Lung microvascular endothelial cell (primary cell): ENCODE measurements at places on chromosomes 16 and 17.

DNA sequence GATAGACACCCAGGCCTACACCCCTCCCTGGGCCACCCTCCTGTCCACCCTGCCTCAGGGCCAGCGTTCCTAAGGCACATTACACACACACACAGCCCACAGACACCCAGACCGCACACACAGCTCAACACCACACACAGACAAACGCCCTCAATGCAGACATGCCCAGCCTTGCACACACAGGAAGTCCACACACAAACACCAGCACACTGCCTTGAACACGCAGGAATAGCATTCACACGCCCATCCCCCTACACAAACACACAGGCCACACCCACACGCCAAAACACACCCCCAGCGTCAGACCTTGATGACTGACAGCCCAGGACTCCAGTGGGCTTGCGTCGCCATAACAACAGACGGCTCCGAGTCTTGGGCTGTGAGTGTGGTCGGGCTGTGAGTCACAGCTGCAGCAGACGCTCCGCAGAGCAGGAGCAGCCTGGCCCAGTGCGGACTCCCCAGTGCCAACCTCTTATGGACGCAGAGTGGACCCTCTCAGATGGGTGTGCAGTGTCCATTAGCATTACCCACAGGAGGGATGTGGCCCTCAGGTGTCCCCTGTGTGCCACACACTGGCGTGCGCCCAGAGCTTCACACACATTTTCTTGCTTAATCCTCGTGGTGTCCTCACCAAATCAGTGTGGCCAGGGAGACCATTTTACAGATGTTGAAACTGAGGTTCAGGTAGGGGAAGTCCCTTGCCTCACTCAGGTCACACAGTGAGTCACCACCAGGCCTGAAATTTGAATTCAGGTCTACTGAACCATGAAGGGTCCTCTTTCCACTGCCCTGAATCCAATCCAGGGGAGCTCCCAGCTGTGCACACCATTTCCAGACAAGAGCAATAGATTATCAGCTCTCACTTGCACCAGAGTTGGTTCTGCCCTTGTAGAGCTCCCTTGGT lies 17.8 kb upstream of the RAI1 start:
- peak; percentile 96 for DNase-seq

GRCh38 chr16:53945996-53946395 lies 242.0 kb downstream of the FTO start:
- peak; percentile 71 for DNase-seq

- no peak for DNase-seq
Observed at GRCh38 chr16:1991588-1991947, 1.8 kb downstream of the SYNGR3 start.

DNA sequence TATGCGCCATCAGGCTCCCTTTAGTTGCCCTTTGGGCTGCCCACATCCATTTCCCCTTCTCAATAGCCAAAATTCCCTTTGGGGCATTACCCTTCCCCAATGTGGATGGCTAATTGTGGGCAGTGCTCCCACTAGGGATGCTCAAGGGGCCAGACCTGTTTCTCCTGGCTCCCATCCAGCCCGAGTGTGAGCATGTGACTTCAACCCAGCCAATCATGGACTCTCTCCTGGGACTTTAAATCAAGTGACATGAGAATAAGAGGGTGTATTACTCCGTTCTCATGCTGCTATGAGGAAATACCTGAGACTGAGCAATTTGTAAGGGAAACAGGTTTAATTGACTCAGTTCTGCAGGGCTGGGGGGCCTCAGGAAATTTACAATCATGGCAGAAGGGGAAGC lies 60.9 kb upstream of the WSB1 start:
- DNase-seq: no peak

GRCh38 chr16:55668340-55669281 lies 12.8 kb downstream of the SLC6A2 start:
- DNase-seq: peak; percentile 83

- DNase-seq: no peak
Observed at GRCh38 chr17:72175263-72175662, 54.4 kb downstream of the SOX9 start.

DNA sequence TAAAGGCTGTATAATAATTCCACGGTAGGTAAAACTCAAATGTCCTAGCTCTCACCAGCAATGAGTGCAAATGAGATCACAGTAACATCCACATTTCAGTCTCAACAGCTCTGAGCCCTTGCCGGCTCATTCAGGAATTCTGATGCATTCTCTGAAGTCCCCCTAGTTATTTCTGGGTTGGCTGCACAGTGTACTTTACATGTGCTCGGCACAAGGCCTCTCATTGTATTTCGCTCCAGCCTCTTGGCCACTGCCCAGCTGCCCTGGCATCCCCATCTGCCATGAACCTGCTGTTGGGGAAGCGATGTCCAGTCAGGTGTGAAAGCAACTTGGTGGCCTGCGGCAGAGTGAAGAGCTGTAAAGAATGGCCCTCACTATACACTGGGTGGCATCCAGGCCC lies 14.3 kb downstream of the PRCD start:
- no peak for DNase-seq

- no peak for DNase-seq
Observed at GRCh38 chr16:35198223-35199199, 1739.1 kb downstream of the TP53TG3F start.

- no peak for DNase-seq
Observed at GRCh38 chr17:74001145-74001544, 202.3 kb upstream of the RPL38 start.

GRCh38 chr16:73050201-73051099 lies 2.5 kb upstream of the ZFHX3 start:
- no peak for DNase-seq

DNA sequence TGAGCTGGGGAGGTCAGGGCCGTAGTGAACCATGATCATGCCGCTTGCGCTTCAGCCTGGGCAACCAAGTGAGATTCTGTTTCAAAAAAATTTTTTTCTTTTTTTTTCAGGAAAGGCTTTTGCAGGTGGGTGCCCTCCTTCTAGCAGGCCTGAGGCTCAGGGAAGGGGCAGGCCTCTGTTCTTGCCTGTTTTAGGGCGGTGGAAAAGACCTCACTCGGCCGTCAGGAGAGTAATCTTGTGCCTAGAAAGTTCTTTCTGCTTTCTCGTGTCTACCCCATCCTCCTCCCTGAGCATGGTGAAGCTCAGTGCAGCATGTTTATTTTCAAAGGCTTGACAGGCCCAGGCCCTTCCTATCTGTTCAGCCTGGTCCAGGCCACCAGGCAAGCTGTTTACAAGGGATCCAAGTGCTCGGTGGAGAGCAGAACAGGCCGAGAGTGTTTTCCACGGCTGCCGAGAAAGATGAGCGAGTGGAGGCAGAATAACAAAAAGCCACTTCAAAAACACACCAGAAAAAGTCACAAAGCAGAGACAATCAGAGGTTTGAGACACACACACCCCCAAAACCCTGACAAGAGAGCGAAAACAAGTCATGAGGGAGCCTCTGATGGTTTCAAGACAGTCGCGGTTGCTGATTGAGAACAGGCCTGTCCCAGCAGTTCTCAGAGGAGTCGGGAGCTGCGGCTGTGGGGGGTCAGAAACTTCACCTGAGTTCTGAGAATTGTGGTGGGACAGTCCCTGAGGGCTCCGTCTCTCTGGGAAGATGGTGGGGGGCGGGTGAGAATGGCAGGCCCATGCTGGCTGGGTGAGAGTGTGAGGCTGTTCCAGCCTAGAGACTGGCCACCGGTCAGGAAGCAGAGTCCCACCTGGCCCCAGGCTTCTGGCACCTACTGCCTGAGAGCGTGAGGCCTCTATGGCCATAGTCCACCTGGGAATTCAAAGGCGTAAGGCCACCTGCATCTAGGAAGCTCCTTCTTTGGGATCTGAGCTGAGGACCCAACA lies 37.5 kb upstream of the CCR7 start:
- DNase-seq: no peak

DNA sequence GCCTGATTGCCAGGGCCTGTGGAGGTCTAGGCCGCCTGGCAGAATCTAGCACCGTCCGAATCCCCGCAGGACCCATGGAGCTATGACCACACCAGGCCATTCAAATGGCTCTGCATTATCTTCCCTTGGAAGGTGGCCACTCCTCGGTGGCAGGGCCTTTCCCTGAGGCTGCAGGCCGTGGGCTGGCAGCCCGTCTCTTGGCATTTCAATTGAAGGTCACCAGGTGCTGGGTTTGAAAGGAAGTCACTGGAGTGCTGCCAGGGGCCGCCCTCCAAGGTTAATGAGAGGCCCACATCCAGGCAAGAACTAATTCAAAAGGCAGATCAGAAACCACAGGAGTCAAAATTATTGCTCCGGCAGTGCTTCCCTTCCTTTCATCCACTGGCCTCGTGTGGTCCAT lies 27.7 kb upstream of the CACNG5 start:
- DNase-seq: no peak

DNA sequence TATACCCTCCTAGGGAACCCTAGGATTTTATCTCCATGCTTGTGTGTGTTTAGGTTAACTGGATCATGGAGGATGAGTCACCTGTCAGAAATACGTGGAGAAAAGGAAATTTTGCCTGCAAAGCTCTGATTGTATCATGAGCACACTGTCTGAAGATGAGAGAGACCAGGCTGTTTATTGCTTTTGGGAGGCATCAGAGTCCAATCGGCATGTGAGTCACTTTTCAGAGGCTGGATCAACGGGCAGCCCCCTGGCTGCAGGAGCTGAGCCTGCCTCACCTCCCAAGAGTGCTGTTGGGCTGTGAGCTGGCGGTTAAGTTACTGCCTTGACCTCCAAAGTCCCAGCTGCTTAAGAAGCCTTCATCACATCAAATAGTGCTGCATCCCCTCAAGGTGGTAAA lies 41.5 kb upstream of the MED9 start:
- peak; percentile 58 for DNase-seq

- DNase-seq: peak; percentile 52
Observed at GRCh38 chr16:84999200-84999599, 12.1 kb downstream of the ZDHHC7 start.

DNA sequence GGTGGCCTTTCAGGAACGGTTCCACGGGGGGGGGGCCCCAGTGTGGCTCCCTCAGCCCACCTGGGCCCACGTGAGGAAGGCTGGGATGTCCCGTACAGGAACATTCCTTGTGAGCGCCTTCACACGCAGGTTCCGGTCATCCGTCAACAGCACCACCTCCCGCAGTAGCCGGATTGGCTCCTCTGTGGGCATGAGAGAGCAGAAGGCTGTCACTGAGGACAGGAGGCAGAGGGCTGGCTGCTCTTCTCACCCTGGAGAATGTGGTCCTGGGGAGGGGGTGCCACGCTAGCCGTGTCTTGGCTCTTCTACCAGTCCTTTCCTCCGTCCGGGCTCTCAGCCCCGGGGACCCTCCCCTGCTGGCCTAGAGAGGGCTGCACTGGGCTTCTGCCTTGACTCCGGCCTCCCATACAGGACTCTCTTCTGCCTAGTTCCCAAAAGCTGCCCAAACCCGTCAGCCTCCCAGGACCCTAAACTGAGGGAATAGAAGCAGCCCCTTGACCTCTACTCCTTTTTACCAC lies 6.6 kb downstream of the HIC1 start:
- no peak for DNase-seq

GRCh38 chr17:41555105-41555887 lies 16.6 kb downstream of the KRT9 start:
- DNase-seq: no peak

DNA sequence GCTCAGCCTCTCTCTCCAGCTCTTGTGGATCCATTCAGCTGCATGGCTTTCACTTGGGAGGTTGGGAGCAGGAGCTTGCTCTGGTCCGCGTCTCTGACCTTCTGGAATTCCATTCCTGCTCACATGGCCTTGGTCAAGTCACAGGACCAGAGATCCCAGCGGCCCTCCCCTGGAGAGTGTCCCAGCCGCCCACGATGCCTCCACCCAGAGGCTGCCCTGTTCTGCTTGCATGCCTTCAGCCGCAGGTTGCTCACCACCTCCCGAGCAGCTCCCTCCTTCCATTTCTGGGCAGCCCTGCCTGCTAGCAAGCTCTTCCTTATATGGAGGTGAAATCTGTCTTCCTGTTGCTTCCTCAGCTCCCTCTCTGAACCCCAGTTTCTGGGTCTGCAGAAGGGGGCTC lies 32.6 kb downstream of the RAI1 start:
- no peak for DNase-seq

DNA sequence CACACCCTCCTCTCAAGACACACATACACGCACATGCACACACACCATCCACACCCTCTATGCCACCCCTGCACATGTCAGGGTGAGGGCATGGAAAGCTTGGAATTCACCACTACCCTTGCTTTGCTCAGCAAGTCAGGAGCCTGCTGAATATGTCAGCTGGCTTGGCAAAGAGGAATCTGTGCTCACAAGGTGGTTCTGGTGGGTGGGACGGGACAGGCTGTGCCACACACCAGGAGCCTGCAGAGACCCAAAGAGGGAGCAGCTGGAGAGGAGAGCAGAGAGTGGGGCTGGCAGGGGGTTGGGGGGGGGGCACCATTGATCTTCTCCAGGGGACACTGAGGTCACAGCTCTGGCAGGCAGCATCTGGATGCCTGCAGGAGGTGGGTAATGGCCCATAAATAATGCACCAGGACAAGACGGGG lies 48.7 kb upstream of the NDRG4 start:
- no peak for DNase-seq

GRCh38 chr17:32755045-32755805 lies 121.7 kb downstream of the MYO1D start:
- DNase-seq: peak; percentile 79

- peak; percentile 64 for DNase-seq
Observed at GRCh38 chr17:75250009-75250471, 11.4 kb downstream of the GGA3 start.

DNA sequence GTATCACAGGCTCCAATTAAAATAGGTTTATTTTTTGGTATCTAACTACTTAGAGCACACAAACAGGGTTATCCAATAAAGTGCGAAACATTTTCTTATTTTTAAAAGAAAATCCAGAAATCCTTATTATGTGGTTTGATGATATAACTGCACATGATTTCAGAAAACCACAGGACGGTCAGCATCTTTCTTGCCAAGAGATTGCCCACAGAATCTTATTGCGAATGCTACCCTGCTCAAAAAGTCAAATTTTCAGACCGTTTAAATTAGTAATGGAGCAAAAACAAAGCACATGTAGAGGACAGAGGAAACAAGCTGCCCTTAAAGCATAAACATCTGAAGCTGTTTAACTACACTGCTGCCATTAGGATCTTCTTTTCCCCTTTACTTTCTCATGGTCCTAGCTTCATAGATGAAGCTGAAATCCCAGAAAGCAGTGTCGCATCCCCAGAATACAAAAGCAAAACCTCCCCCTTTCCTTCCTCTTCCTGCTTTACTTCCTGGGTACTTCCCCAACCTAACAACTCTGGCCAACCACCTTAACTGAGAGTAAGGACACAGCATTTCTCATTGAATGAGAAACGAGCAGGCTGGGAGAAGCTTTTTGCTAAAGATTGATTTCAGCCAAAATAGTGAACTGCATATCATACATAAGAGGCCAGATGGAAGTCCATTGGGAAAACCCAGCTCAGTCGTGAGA lies 43.7 kb downstream of the CMTM4 start:
- no peak for DNase-seq
